Kasumi-1 (cell line): ENCODE measurements at places on chromosomes 16 and 17.

- no peak for DNase-seq
Observed at GRCh38 chr16:8982816-8983215, 19.1 kb upstream of the USP7 start.

DNA sequence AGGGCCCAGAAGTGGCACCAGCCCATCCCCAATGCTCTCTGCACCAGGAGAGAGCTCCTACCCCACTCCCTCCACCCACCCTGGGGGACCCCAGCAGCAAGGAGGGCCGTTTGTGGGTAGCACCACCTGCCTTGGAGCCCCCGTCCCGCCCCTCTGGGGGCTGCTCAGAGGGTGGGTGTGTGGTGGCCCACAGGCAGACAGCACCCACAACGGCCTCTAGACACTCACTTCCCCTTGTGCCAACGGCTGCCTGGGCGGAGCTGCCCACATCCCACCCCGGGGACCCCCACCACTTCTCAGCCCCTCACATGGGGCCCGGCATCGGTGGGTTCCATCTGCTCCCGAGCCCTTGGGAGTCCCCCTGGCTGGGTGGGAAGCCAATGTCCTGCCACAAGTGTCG, 33.3 kb downstream of the BAHCC1 start:
- DNase-seq = peak; percentile 57

DNA sequence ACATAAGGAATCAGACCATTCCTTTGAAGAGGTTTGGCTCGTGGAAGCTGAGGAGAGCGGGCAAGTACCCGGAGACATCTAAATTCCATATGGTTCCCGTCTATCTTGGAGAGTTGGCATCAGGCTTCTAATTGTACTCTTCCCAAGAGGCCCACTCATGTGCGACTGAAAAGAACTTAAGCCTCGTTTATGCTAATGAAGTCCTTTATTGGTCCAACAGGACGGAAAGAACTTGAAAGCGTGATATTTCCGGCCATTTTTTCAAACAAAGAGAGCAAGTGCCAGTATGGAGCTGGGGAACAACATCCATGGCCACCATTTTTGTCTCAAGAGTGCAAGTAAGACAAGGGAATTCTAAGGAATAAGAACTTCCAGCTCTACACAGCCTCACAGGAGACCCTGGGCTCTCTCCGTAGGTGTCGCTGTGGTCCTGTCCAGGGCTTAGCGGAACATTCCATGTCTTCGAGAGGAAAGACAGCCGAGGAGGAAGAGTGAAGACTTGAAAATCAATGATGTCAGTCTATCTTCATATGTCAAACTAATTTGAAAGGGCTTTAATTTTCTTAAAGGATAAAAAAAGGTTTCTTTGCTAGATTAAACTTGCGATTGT, 566.0 kb upstream of the PSMD7 start:
- no peak for DNase-seq

- DNase-seq = no peak
Observed at GRCh38 chr17:77854759-77855745, 103.5 kb upstream of the TNRC6C start.

GRCh38 chr17:77329741-77330531, 189.2 kb downstream of the SEC14L1 start:
- DNase-seq = no peak

DNA sequence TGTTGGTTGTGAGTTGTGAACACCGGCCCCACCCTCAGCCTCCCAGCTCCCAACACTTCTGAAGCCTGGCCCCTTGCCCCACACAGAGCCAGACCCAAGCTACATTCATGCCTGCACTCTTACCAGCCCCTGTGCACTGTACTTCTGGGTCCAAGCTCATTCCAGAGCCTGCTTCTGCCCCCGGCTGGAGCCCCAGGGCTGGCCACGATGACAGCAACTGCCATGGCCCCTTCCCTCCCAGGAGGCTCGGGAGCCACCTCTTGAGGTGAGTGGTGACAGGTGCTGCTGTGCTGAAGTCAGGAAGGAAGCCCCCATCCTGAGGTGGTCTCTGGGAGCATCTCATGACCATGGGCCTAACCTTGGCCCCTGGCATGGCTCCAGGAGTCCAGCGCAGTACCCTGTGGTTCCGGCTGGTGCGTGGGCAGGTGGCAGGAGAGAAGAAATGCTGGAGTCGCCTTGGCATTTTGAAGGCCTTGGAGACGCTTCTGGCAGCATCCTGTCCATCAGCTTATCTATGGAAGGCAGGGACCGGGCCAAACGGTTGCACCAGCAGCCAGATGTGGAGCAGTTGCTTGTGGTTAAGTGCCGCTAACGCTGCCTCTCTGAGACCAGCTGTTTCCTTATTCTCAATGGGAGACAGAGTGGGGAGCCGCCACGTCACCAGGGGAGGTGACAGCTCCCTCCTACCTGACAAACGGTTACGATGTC, 3.9 kb upstream of the CDT1 start:
- peak; percentile 97 for DNase-seq

GRCh38 chr17:77546772-77547241, 406.0 kb downstream of the SEC14L1 start:
- no peak for DNase-seq

DNA sequence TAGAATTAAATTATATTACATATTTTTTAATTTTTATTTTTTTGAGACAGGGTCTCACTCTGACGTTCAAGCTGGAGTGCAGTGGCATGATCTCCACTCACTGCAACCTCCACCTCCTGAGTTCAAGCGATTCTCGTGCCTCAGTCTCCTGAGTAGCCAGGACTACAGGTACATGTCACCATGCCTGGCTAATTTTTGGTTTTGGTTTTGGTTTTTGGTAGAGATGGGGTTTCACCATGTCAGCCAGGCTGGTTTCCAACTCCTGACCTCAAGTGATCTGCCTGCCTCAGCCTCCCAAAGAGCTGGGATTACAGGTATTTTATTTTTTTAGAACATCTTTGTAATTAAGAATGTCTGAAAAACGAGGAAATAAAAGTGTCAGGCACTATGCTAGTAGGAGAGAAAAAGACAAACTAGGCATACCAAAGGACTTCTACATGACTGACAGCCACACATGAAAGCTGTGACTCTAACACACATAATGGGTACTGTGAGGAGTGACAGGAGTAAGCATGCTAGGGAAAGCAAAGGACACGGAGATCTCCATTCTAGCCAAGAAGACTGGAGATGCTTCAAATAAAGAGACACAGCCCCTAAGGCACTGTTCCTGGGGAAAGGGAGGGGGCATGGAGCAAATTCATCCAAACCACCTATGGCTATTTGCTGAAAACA, 7.3 kb downstream of the GNA13 start:
- no peak for DNase-seq

- DNase-seq = no peak
Observed at GRCh38 chr17:34146440-34147043, 108.5 kb upstream of the CCL2 start.
